ENCODE measurements at places on chromosomes 12 and 14.

DNA sequence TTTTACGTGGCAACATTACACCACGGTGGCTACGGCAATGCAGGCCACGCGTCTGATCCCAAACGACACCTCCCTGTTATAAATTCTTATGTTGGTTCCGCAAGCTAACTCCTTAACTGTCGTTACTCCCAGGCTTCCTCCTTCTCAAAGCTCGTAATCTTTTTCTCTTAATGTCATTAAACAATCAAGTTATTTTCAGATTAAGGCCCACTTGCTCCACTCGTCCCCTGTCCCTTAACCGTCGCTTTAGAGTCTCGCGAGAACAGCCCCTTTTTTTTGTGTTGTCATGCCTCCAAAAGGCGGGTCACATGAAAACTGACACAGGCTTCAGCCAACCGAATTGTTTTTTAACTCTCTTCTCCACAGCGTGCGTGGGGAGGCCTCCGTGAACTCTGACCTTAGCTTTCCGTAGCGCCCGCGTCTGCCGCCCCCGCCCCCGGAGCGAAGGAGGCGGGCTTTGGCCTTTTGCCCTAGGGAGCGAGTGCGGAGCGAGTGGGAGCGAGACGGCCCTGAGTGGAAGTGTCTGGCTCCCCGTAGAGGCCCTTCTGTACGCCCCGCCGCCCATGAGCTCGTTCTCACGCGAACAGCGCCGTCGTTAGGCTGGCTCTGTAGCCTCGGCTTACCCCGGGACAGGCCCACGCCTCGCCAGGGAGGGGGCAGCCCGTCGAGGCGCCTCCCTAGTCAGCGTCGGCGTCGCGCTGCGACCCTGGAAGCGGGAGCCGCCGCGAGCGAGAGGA, at the start of gene CAND1:
TSS of gene CAND1 (plus strand) at position 463 of the 737 bp plus-strand sequence. CDS start 360 bp downstream, outside the sequence.
- peak; percentile 84 for DNase-seq

DNA sequence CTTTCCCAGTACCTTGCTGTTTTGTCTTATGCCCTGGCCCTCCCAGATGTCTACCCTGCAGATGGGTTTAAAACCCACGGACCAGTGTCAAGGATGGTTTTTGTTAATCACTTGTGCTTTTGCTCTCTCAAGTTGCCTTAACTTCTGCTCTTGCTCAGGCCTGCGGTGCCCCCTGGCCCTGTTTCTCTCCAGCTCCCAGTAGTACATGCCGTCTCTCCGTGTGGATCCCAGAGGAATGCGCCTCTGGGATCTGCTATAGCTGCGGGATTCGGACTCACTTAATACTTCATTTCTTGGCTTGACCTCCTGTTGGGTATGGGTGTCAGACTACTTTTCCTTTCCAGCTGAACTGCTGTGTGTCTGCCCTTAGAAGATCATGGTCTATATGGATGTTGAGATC, 14.5 kb downstream of the PLEKHG3 start:
- no peak for DNase-seq

DNA sequence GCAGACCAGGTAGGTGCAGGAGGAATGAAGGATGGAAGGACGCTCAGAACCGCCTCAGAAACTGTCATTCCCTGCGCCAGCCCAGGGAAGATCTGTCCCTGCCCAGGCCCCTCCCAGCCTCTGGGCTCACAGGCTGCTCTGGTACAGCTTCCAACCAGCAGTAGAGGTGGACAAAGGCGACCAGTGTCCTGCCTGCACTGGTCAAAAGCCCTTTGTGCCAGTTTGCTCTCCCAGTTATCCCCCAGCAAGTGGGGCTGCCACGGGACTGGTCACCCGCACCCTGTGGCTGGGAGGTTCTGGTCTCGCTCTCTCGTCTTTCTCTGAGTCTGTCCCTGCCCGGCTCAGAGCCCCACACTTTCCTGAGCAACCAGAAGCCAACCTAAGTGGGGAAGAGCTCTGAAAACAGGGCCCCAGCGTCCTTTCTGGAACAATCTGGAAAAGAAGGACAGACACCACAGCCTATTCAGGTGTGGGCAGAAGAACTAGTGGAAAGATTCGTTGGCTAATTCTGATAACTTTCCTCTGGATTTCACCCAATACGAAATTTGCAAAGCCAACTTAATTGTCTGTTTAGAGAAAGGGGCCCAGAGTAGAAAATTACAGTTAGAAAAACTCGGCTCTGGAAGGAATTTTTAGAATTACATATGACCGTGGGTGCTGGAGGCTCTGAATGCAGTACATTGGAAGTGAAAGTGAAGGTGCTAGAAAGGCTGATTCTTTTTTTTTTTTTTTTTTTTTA, 21.7 kb downstream of the SNRNP35 start:
- DNase-seq = peak; percentile 96

DNA sequence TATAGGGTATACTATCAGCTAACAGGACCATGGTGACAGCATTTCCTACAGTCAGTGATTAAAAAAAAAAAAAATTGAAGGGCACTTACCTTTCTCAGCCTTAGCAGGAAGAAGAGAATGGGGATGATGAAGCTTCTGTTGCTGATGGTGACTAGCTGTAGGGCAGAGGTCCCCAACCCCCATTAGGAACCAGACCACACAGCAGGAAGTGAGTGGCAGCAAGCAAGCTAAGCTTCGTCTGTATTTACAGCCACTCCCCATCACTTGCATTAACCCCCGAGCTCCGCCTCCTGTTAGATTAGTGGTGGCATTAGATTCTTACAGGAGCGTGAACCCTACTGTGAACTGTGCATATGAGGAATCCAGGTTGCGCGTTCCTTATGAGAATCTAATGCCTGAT, 91.3 kb upstream of the USP44 start:
- DNase-seq = no peak

GRCh38 chr12:85821759-85822158, 14.4 kb downstream of the RASSF9 start:
- no peak for DNase-seq

- DNase-seq = no peak
These were observed 144.3 kb upstream of the FKBP4 start for GRCh38 chr12:2650261-2651067.

- no peak for DNase-seq
These were observed 30.6 kb upstream of the SLC38A2 start for GRCh38 chr12:46402941-46403718.

GRCh38 chr12:98213556-98213955, 301.8 kb upstream of the TMPO start:
- no peak for DNase-seq

GRCh38 chr12:89339526-89339925, 12.8 kb downstream of the DUSP6 start:
- DNase-seq = no peak

- no peak for DNase-seq
These were observed 31.4 kb downstream of the VWF start for GRCh38 chr12:6092784-6093722.

DNA sequence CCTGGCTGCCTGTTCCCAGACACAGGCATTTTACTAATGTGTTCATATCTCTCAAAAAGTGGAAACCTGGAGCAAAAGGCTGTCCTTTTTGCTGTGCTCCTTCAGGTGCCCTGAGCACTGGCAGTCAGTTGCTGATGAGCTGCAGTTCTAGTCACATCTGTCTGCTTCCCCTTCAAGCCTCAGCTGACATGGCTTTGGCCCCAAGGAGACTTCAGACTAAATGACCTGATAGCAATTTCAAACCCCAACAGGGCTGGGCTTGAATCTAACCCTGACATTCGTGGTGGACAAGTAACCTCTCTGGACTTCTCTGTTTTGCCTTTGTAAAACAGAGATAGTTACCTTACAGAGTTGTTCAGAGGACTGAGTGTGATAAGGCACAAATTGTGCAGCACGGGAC, 5.7 kb downstream of the SERPINA9 start:
- DNase-seq = no peak

GRCh38 chr12:77610446-77610845, 220.2 kb upstream of the NAV3 start:
- no peak for DNase-seq

- DNase-seq = no peak
These were observed 175.0 kb downstream of the MDGA2 start for GRCh38 chr14:47500369-47500768.

DNA sequence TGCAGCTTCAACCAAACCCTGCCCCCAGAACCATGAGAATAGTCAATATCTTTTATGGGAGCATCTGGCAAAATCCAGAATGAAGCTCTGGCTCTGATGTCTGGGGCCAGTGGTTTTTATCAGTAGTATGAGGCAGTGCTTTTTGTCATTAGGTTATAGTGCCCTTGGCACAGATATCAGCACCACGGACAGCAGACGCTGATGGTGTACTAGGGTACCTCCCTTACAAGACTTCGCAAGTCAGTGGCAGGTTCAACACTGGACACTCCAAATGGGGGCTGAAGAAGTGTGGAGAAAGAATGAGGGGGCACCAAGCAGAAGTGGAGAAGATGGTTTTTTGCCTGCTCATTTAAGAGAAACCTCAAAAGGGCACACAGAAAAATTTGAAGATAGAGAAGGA, 68.2 kb upstream of the E2F7 start:
- DNase-seq = no peak

- DNase-seq = no peak
These were observed 110.7 kb downstream of the SLC38A6 start for GRCh38 chr14:61091657-61092273.

DNA sequence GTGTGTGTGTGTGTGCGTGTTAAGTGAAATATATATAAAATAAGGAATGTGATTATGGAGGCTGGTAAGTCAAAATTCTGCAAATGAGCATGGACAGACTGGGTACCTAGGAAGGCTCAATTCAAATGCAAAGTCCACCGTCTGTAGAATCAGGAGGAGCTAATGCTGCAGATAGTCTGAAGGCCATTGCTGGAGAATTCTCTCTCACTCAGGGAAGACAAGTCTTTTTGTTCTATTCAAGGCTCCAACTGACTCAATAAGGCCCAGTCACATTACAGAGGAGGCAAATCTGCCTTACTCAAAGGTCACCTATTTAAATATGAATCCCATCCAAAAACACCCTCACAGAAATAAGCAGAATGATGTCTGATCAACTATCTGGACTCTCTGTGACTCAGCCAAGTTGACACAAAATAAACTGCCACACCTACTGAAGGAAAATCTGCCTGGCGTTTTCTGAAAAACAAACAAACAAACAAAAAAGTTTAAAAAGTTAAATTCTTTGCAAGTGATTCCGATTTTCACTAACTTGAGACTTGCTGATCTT, 684 bp upstream of the KLRF2 start:
- DNase-seq = no peak

GRCh38 chr12:95413576-95413975, 60.4 kb upstream of the METAP2 start:
- no peak for DNase-seq

GRCh38 chr12:113284751-113285150, 50.2 kb downstream of the SLC8B1 start:
- DNase-seq = no peak

GRCh38 chr12:120940799-120941198, 36.6 kb upstream of the SPPL3 start:
- no peak for DNase-seq

DNA sequence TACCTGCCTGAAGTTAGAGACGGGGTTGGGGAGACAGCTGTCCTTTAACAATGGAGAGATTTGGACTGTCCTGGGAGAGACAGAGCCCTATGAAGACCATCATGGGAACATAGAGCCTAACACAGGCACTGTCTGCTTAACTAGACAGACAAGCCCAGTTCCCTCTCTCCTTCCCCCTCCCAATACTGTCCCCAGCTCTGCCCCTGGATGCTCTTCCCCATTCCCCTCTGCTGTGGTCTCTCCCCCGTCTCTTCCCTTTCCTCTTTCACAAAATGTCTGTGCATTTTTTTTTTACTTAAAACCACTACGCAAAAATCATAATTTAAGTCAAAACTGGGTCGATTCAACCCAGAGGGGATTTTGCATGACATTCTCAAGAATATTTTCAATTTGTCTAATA, 232.9 kb downstream of the CHST11 start:
- DNase-seq = no peak

DNA sequence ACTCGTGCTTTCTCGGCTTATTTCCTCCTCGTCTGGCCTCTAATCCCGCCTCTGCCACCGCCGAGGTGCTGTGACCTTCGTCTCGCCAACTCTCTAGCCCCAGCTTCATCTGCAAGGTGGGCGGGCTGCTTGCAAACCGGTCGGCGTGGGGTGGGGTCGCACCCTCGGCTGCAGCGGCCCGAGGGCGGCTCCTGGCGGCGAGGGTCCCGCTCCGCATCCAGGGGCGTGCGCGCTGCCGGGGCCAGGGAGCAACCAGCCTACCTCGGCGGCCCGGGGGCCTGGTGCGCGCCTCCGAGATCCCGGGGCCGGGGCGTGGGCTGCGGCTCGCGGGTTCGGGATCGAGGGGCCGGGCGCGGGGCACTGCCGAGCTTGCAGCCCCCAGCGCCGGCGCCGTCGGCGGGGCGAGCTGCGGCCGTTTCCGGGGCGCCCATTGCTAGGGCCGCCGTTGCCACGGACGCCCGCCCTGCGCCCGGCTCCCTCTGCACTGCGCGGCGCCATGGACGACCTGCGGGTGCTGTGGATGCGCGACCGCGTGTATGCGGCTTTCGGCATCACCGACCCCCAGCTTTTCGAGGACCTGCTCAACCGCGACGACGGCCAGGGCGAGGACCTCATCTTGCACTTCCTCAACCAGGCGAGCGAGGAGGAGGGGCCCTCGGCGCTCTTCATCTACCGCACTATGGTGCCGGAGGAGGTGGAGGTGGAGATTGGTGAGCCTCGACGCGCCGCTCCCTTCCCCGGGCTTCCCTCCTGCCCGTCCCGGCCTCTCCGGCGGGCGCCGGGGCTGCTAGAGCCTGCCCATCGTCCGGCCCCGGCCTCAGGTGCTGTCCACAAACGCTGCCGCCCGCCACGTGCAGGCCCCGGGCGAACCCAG, at the start of gene DNAH10:
TSS of gene DNAH10 (plus strand) at position 461 of the 874 bp plus-strand sequence. CDS start at position 497, 36 bp downstream.
- no peak for DNase-seq

- DNase-seq = no peak
These were observed 80.3 kb upstream of the TRAF3 start for GRCh38 chr14:102696856-102697495.

DNA sequence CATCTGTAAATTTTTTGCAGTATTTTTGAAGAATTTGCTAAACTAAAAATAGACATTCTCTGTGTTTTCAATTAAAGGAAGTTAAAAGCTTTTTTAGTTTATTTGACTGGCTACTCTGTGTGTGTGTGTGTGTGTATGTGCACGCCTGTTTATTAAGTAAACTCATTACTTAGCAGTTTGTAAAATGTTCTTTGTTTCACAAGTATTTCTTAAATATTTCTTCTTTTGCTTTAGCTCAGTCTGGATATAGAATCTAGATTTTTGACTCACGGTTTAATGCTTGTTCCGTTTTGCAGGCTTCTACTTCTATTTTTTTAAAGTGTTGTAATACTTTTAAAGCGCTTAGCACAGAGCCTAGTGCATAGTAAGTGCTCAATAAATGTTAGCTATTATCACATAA, 46.5 kb upstream of the KCNMB4 start:
- DNase-seq = no peak

DNA sequence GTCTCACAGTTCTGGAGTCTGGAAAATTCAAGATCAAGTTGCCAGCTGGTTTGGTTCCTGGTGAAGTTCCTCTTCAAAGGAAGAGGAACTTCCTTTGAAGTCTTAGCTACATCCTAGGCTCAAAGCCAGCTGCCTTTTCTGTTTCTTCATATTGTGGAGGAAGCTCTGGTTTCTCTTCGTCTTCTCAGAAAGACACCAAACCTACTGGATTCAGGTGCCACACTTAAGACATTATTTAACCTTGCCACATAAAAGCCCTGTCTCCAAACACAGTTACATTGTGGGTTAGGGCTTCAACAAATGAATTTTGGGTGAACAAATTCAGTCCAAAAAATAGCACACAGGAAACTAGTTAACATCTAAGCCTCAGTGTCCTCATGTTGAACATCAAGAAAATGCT, 1019.8 kb downstream of the GALC start:
- DNase-seq = no peak

- no peak for DNase-seq
These were observed 377.8 kb upstream of the SFSWAP start for GRCh38 chr12:131333136-131333535.

GRCh38 chr12:116426391-116427136, 132.6 kb upstream of the MAP1LC3B2 start:
- DNase-seq = no peak

GRCh38 chr12:46556819-46557524, 184.4 kb upstream of the SLC38A2 start:
- DNase-seq = no peak
